AG09309 (cell line): ENCODE measurements at places on chromosomes 7 and 10.

DNA sequence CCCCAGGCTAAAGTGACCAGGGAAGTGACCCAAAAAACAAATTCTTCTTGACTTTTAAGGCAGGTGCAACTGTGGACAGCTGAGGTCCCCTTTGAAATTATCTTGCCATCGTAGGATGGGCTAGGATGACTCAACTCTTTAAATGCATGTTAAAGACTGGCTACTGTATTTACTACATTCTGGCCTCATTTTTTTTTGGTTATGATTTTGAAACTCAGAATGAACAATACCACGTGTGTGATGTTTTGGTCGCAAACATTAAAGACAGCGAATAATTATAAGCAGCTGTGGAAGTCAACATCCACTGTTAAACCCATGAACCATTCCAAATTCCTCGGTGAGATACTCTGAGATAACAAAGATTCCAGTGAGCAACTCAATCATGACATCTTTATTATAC, 1.2 kb upstream of the SLC13A4 start:
- peak; percentile 34 for DNase-seq

GRCh38 chr10:21078410-21079329, 181.6 kb upstream of the NEBL start:
- peak; percentile 16 for DNase-seq

GRCh38 chr10:130227883-130228282, 91.7 kb downstream of the GLRX3 start:
- no peak for DNase-seq

DNA sequence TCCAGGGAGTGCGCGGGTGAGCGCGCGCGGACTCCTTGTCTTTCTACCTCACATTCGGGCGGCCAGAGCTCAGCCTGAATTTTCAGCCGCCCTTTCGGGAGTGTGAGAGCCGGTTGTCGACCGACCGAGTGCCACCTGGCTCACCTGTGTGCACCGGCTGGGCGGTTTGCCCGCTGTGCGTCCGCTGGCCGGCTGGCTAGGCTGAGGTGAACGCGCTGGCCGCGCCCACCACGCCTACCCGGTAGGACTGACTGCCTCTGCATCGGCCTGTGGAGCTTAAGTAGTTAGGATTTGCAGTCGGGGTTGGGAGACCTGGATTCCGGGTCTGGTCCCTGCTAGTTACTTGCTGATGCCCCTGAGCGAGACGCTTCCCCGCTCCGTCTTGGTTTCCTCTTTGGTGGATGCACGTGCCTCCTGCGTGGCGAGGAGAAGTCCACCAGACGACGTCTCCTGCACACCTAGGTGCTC, 553 bp downstream of the TSPAN15 start:
- DNase-seq = no peak

DNA sequence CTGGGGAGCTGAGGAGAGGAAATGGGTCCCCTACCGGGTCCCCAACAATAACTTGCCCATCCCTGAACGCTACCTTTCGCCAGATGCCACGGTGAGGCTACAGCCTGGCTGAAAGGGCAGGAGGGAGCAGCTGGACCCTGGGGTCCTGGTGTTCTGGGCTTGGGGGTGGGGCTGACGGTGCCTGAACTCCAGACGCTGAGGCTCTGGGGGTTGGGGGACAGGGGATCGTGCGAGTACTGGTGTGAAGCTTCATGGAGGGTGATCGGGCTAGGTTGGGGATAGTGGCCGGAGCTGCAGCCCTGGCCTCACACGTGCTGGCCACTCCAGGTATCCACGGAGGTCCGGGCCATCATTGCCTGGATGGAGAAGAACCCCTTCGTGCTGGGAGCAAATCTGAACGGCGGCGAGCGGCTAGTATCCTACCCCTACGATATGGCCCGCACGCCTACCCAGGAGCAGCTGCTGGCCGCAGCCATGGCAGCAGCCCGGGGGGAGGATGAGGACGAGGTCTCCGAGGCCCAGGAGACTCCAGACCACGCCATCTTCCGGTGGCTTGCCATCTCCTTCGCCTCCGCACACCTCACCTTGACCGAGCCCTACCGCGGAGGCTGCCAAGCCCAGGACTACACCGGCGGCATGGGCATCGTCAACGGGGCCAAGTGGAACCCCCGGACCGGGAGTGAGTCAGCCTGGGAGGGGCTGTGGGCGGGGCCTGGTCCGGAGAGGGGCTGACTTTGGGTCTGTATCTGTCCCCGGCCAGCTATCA, 8.3 kb downstream of the AEBP1 start:
- no peak for DNase-seq

- DNase-seq = no peak
Measured at GRCh38 chr10:2866569-2866968, 200.8 kb upstream of the PFKP start.

- no peak for DNase-seq
Measured at GRCh38 chr7:8115547-8116402, 146.2 kb downstream of the ICA1 start.

DNA sequence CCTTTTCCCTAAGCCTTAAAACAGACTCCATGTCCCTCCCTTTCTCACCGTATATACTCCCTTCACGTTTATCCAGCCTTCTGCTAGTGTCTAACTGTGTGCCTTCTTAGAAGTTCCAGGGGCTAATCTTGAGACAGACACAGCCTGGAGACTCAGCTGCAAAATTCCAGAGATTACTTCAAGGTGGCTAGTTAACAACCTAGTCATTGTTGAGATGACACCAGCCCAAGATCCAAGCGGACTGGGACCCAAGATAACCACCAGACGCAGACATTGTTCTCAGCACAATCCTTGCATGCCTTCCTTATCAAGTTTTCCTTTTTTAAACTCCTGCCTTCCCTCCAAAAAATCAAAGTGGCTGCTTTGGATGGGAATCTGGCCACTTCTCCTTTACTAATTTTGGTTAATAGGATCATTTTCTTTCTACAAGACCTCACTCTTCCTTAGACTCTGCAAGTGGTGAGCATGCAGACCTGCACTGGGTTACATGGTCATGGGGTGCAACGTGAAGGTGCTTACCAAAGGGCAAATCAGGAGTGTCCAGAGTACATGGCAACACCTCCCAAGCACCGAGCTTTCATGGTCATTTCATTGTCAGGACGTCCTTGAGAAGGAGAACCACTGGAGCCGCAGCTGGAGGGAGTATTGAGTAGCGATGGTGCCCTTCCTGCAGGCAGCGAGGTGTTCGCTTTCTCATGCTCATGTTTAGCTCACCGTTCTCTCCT, 69.7 kb downstream of the ANLN start:
- no peak for DNase-seq

- no peak for DNase-seq
Measured at GRCh38 chr7:134818613-134819345, 39.3 kb downstream of the CALD1 start.

DNA sequence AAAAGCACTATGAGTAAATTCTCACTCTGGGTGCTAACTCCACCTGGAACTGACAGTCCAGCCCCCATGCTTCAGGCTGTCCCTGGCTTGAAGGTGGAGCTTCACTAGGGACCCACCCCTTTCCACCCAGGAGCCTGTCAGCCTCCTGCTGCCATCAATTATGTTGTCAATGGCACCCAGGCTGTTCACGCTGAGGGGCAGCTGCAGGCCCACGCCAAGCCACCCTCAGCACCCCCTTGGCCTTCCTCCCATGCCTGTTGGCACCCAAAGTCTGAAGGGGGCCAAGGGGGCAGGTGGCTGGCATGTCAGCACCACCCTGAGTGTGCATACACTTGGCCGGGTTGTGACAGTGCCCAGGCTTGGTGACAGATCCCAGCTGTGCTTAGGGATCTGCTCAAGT, 149.3 kb downstream of the NXPH1 start:
- DNase-seq = no peak

DNA sequence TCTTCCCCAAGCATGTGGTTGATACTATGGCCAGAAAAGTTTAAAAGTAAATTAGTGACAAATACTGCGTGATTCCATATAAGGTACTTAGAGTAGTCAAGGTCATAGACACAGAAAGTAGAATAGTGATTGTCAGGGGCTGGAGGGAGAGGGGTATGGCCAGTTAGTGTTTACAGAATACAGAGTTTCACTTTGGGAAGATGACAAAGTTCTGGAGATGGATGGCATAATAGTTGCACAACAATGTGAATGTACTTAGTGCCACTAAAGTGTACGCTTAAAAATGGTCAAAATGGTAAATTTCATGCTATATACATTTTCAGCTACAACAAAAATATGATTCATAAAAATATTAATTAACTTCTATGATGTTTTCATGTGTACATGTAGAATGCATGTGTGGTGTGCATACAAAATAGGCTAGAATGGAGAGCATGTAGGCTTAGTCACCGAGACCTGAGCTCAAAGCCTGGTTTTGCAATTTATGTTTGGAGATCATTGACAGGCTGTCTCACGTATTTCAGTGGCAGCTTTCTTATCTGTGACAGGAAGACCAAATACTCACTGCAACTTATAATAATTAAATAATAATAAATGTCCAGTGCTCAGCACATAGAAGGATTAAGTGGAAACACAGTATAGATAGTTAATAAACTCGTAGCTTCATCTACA, 625.6 kb downstream of the SUGCT start:
- DNase-seq = no peak

- no peak for DNase-seq
Measured at GRCh38 chr10:89240519-89240918, 11.1 kb downstream of the LIPA start.

DNA sequence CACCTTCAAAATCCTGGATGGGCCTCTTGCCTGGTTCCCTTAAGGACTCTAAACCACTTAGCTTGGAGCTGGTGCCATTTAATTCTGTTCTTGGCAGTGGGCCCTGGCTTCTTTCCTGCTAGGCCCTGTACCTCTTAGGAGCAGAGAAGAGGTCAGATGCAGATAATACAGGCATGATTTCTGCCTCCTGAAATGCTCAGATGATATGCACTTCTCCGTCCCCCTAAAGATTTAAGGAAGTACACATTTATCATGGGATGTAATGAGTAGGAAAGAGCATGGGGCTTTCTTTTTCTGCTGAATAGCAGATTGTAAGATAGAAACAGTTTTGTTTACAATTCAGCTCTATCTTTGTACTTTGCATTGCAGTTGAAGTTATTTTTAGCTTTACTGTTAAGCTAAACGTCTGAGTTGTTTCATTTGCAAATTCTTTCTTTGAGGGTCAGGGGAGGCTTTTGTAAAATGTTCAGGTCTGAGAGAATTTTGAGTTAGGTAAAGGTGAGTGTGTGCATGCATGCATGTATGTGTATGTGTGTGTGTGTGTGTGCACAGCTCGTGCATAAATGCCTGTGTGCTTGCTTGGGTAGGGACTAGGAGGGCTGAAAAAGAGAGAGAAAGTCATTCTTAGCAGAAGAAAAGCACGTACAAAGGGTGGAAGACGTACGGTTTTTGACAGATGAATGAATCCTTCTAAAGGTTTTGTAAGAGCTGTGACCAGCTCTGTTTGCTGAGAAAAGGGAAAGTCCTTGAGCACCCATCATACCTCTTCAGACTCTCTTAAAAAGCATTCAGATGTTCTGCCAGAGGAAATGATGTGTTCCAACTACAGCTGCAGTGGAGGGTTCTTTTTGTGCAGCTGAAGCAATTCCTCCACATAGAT, 364.2 kb downstream of the AUTS2 start:
- DNase-seq = no peak

DNA sequence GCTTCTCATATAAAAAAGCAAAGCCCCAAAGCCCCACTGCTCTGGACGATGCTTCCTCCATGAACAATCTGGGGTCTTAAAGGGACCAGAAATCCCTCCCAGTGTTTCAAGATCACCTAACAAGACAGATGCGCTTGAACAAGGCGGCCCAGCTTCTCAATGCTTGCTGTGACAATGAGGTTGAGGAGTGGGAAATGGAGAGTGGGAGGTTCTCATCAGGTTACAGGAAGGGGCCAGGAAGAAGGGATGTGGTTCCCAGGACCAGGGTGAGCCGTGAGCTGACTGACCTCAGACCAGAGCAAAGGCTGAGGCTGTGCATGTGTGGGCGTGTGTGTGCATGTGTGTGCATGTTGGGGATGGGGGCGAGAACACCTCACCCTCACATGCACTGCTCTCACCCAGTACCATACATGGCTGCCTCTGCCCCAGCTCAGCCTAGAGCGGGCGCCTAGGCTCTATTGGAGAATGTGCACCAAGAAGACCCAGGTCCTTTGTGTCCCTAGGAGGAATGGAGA, 220.8 kb upstream of the GPR26 start:
- no peak for DNase-seq
